Renal cortex interstitium (tissue), 15 donors: ENCODE measurements at places on chromosomes 7 and 10.

DNA sequence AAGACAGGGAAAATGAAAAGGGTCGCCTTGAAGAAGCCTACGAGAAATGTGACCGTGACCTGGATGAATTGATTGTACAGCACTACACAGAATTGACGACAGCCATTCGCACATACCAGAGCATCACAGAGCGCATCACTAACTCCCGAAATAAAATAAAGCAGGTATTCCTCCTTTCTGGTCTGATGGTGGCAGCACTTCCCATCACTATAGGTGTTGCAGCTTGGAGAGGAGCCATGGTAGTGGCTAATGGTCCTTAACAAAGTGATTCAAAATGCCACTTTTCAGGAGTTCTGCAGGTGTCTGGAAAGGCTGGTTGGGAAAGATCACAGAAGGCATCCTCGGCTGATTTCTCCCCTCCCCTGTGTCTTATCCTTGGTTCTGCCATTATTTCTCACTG is 22.1 kb downstream of the EXOC4 start:
- DNase-seq: no peak

DNA sequence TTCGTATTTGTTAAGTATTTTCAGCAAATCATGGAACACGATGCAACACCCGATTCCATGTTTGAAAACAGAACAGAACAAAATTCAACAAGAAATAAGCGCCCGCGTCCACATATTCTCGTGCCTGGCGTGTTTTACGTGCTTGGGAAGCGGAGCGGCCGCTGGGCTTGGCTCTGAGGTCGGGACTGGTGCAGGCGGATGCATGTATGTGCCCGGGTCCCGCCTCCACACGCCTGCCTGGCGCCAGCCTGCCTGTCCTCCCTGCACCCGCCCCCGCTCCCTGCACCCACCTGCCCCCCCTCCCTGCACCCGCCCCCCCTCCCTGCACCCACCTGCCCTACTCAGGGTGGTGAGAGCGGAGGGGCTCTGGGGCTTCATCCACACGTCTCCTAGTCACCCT is 454.5 kb downstream of the DNAJB6 start:
- DNase-seq: no peak

DNA sequence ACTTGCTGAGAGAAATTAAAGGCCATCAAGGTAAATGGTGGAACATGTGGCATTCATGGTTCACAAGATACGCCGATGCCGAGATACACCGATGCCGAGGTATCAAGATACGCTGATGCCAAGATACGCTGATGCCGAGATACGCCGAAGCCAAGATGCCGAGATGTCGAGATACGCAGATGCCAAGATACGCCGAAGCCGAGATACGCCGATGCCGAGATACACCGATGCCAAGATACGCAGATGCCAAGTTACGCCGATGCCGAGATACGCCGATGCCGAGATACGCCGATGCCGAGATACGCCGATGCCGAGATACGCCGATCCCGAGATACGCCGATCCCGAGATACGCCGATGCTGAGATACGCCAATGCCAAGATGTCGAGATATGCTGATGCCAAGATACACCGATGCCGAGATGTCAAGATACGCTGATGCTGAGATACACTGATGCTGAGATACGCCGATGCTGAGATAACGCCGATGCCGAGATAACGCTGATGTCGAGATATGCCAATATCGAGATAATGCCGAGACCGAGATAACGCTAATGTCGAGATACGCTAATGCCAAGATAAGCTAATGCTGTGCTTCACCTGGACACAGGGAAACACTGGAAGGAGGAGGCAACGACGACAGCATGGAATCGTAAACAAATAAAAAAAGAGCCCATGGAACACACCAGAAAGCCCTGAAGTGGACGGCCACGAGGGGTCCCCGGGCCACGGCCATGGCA is 172.6 kb downstream of the MAD1L1 start:
- no peak for DNase-seq

DNA sequence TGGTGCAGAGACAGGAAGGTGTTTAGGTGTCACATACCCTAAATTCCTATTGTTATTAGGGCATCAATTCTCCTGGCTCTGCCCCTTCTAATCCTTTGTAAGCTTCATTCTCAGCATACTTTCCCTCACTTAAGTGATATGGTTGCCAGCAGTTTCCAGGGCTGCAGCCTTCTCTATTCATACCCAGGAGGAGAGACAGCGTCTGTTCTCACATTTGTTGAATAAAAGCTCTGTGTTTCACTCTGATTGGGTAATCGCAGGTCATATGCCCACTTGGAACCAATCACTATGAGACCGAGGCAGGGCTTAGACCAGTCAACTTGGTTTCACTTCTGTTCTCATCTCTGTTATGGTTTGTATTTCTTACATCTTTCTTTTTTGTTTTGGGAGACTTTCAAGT is 109.6 kb upstream of the MTPN start:
- no peak for DNase-seq

DNA sequence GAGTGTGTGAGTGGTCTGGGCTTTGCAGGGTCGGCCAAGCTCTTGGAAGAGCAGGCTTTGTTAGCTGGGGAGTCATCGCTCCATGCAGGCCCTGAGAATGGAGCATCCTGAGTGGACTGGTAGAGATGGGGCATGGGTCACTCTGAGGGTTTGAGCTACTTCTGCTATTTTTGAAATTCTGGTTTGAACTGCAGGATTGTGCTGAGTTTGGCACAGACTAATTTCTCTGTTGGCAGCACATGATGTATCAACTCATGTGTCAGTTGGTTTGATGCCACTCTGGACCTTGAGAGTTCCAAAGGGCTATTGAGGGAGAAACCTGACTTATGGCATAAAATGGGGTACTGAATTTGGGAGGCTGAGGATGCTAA is 56.3 kb downstream of the LRMDA start:
- DNase-seq: no peak
